AG04449 (cell line): ENCODE measurements at places on chromosomes 12 and 14.

GRCh38 chr14:75821831-75822521 is 159.8 kb downstream of the TGFB3 start:
- no peak for DNase-seq

DNA sequence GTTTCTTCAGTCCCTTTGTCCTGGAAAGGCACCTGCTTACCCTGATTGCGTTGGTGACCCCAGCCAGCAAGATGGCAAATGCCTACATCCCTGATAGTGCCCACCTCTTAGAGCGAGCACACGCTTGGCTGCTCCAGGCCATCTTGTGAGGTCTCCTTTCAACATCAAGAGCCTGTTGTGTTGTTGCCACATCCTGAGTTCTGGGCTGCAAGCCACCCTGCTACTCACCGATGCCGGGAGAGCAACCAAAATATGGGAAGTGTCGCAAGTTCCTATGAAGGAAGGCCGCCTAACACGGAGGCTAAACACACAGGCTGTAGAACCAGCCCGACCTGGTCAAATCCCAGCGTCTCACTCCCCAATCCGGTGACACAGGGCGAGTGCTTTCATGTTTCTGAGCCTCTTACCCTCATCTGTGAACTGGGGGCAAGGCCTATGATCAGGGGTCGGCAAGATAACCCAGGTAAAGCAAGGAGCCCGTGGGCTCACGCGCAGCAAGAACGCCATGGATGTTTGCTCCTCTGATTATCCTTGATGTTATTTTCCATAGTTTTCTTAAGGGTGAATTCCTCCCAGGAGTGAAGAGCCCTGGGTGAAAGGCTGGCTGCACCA is 98.4 kb downstream of the LGMN start:
- no peak for DNase-seq

DNA sequence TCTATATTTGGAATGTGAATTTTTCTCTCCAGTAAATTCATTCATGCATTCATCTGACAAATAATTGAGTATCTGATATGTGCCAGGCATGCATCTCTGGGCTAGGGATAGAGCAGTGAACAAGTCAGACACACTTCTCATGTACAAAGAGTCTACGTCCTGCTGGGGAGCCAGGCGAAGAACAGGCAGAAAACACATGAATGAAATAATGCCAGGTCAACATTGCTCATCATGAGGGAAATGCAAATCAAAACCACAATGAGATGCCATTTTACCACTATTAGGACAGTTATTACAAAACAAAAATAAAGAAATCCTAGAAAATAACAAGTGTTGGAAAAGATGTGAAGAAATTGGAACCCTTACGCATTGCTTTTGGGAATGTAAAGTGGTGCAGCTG is 90.3 kb downstream of the PAX9 start:
- no peak for DNase-seq

DNA sequence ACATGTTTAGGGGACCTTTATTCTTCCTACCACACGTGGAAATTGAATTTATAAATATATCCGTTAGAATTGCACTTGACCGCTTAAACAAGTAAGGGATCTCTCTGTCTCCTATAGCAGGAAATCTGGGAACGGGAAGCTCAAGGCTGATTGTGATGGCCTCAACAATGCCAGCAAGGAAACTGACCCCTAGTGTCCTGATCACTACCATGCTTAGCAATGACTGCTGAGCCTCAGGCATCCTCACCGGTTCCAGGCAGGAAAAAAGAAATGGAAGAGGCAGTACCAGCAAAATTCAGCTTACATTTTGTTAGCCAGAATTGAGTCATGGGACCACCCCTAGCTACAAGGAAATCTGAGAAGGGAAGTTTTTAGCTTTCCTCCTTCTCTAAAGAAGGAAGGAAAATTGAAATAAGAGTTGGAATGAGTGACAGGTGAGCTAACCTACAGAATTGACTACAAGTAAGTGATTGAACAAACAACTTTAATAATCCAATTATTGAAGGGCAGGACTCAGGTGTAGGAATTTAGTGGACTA is 43.9 kb upstream of the AMN1 start:
- DNase-seq, result no peak

- no peak for DNase-seq
These were observed 23.7 kb downstream of the UBE2N start for GRCh38 chr12:93417967-93418480.

- no peak for DNase-seq
These were observed 597 bp upstream of the DYNC1H1 start for GRCh38 chr14:101963656-101964296.

GRCh38 chr12:40559865-40560264 is 132.4 kb upstream of the CNTN1 start:
- DNase-seq, result no peak

GRCh38 chr14:65637780-65638179 is 225.2 kb downstream of the FUT8 start:
- no peak for DNase-seq

DNA sequence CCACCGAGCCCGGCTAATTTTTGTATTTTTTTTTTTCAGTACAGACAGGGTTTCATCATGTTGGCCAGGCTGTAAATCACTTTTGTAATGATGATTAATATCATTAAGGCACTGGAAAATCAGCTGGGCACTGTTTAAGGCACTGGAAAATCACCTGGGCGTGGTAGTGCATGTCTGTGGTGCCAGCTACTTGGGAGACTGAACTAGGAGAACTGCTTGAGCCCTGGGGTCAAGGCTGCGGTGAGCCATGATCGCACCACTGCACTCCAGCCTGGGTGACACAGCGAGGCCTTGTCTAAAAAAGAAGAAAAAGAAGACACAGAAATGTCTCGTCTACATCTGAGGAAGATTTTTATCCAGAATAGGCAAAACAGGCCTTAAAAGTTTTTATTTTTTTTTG is 12.7 kb downstream of the SLC11A2 start:
- DNase-seq, result no peak

- no peak for DNase-seq
These were observed 42.4 kb downstream of the PLEKHG3 start for GRCh38 chr14:64746298-64747250.

DNA sequence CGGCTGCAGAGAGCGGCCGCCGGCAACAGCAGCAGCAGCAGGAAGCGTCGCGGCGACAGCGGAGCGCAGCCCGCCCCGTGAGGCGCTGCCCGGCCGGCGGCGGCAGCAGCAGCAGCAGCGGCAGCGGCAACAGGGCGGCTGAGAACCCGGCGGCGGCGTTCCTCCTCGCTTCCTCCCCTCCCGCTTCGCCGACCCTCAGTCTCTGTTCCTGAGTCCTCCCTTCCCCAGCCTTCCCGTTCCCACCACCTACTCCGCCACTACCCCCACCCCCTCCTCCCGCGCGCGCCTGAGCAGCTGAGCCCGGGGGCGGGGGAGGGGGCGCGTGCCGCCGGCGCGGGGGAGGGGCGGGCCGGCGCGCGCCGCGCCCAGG is 310 bp downstream of the BICDL1 start:
- DNase-seq, result no peak

- no peak for DNase-seq
These were observed 1206.5 kb upstream of the FLRT2 start for GRCh38 chr14:84323450-84323849.

DNA sequence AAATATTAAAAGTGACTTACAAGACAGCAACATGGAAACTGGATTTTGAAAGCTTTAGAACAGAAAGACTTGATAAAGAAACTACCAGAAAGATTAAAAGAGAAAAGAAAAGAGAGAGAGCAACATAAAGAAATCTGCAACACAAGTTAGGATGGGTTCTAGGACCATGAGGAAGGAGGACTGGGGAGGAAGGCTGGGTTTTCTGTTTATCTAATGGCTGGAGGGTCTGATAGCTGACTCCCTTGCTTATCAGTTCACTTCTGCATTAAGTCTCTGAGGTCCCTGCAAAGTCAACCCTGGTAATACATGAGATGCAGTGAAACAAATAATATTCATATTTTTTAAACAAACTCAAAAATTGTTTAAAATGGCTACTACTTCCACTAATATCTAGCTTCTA is 90.1 kb downstream of the RPAP3 start:
- DNase-seq, result no peak

- no peak for DNase-seq
These were observed 690 bp upstream of the DTX3 start for GRCh38 chr12:57603815-57604453.

DNA sequence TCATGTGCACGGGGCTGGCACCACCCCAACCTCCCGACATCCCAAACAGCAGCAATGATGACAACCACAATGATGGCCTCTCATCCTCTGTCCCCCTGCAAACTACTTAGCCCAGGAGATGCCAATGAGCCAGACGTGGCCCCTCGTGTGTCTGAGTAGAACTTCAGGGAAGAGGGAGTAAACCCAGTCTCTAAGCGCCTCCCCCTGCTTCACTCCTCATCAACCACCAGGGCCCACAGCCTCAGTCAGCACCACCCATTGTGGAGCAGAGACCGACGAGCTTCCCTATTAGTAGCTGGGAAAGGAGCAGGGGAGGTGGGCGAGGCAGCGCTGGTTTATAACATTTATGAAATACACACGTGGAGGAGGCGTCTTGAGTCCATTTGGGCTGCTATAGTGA is 182.7 kb upstream of the SFSWAP start:
- no peak for DNase-seq

- DNase-seq, result no peak
These were observed 41.0 kb upstream of the RGS6 start for GRCh38 chr14:71891185-71891584.

DNA sequence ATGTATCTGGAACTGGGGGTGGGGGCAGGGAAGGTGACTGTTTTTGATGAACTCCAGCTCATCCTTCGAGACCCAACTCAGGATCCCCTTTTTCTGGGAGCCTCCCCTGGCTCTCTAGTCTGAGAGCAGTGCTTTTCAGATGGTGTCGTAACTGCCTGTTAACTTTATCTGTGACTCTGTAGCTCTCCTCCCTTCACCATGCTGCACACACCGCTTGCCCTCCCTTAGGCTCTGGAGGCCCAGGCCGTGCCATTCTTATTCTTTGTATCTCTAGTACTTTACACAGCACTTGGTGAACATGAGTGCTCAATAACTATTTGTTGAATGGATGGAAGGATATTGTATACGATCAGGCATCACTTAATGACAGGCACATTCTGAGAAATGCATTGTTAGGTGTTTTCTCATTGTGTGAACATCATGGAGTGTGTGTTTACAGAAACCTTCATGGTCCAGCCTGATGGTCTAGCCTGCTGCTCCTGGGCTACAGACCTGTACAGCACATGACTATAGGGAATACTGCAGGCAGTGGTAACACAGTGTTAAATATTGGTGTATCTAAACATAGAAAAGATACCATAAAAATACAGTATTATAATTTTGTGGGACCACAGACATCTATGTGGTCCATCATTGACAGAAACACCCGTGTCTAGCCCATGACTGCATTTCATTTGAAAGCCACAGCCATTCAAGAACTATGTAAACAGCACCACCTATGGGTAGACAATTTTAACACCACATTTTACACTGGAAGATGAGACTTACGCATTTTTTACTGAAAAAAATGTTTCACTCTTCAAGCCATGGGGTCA is 91.8 kb downstream of the EML1 start:
- DNase-seq, result no peak

DNA sequence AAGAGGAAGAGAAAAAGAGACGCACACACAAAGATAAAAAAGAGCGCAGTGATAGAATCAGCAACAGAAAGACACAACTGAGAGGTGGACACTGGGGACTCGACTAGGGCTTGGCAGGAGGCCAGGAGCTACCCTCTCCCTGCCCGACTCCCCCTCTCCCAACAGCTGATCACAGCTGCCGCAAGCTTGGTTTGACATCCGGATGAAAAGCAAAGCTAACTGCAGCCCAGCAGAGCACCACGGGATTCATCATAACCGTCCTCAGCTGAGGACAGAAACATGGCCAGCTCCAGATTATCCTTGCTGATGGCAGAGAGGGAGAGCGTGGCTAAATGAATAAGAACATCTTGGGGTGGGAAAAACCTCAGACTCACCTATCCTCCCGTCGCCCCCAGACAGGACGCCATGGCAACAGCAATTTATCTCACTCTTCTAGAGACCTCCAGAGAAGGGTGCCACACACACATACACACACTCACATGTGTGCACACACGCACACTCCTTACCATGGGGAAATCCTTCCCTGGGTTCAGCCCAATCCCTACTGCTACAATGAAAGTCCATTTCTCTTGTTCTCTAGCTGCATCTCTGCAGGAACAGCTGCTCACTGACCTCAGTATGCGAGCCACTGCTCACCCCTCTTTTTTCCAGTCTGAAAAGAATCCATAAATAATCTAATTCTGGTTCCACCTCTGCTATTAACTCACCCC is 135.3 kb downstream of the NTF3 start:
- no peak for DNase-seq

- no peak for DNase-seq
These were observed 10.1 kb downstream of the FBXL14 start for GRCh38 chr12:1584326-1584725.

GRCh38 chr12:102396276-102396675 is 84.1 kb downstream of the IGF1 start:
- no peak for DNase-seq

GRCh38 chr14:24430682-24431568 is 1.2 kb downstream of the KHNYN start:
- no peak for DNase-seq

GRCh38 chr12:66242311-66242710 is 53.3 kb downstream of the IRAK3 start:
- no peak for DNase-seq

DNA sequence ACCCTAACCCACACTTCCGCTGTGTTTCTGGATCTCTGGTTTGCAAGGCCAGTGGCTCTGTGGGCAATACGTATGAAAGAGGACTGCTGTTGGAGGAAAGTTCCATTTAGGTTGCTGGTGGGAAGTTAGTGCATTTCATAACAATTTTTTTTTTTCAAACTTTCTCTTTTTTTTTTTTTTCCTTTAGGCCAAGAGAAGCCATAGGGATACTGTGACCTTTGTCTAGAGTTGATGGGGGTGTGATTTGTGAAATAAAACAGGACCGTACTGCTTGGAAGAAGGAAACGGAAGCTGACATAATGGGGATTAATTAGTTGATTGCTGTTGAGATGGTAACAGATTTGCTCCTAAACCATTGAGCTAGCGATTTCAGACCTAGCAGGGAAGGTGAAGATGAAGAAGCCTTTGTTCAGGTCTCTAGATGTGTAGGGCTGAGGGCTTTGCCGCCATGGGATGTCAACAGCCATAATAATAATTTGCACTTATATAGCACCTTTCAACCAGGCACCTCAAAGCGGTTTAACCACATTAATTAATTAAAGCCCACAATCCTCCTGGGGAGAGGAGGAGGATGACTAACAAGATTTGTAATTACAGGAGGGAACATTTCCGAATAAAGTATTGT is 315.3 kb downstream of the ZFP36L1 start:
- DNase-seq, result no peak

DNA sequence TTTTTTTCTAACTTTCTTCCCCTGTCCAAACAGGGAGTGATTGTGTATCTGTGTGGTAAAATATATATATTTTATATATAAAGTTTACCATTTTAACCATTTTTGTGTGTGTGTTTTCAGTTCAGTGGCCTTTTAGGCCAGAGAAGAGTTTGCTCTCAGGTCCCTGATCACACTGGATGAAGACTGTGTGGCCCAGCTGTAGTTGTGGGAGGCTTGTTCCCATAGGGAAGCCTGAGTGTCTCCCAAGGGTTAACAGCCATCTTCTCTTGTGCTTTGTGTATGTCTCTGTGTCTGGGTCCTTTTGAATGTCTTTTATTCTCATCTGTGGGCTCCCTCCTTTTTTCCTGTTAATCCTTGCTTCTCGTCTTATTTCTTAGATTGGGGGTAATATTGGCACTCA is 23.4 kb downstream of the CGRRF1 start:
- no peak for DNase-seq
